H1 (cell line): ENCODE measurements at places on chromosomes 2 and 18. TPM values are rescaled to one million over a fixed set of nuclear protein-coding genes. Genes with fewer than 3 reads are reported as not detected.
A peak's percentile ranks its signal among the peaks of the same experiment; 100 is the strongest.

DNA sequence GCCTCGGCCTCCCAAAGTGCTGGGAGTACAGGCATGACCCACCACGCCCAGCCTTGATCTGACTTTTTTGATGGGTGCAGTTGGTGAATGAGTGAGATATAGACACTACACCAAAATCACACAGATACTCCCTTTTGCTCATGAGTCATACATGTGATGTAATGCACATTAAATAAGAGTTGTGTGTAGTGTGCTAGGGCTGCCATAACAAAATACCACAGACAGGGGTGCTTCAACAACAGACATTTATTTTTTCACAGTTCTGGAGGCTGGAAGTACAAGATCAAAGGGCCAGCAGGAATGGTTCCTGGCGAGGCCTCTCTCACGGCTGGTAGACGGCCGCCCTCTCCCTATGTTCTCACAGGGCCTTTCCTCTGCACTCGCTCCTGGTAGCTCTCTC, 46.6 kb downstream of the GBX2 start:
- DNase-seq: no peak

GRCh38 chr2:118855451-118856279, 8.2 kb upstream of the EN1 start:
- DNase-seq: peak; percentile 67

- DNase-seq: no peak
Observed at GRCh38 chr2:130355578-130356431, at the start of gene PTPN18. PTPN18 (plus strand) TSS chr2:130356056; CDS start chr2:130356108, 52 bp downstream.

Gene TMEM37
- 9.9 and 11.0 TPM in 2 replicates for total RNA-seq
